H7 (cell line): ENCODE measurements at places on chromosomes 7 and 10. TPM values are rescaled to one million over a fixed set of nuclear protein-coding genes. Genes with fewer than 3 reads are reported as not detected.

ITPRID1 gene
- 0.18 and 0.24 TPM in 2 replicates for total RNA-seq

UNCX gene
- total RNA-seq = not detected in 2 replicates

GATA3 gene
- 0.11 and 1.1 TPM in 2 replicates for total RNA-seq

DNA sequence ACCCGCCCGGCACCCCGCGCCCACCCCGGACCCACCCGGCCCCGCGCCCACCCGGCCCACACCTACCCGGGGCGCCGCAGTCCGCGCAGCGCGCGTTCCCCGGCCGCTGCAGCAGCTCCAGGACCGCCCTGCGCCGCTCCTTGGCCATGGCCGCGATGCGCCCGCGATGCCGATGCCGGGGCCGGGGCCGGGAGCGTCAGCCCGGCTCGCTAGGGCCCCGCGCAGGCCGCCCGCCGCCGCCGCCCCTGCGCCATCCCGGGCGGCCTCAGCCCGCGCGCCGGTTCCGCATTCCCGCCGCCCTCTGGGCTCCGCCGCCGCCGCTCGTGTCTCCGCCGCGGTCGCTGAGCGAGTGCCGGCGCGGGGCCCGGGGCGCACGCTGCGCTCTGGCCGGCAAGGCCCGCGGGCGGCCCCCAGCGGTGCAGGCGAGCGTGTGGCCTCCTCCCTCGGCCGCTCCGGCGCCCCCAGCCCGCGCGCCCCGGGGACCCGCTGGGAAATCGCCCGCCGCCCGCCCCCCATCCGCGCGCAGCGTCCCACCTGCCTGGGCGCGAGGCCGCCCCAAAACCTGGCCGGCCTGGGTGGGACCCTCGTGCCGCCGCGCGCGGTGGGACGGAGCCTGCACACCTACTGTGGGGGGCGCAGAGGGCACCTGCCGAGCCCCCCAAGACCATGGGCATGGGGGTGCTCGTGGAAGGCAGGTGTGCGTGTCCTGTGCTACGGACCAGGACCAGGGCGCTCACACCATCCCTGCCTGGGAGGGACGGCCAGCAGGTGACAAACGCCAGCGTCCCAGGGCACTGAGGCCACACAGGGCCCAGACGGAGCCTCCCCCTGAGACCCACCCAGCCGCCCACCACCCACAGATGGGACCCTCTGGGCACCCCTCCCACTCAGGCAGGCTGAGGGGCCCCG lies at the start of gene ADAP1:
TSS of gene ADAP1 (minus strand) at position 351 of the 909 bp plus-strand sequence. CDS start at position 148, 203 bp downstream.
- DNase-seq = peak; percentile 90

DNA sequence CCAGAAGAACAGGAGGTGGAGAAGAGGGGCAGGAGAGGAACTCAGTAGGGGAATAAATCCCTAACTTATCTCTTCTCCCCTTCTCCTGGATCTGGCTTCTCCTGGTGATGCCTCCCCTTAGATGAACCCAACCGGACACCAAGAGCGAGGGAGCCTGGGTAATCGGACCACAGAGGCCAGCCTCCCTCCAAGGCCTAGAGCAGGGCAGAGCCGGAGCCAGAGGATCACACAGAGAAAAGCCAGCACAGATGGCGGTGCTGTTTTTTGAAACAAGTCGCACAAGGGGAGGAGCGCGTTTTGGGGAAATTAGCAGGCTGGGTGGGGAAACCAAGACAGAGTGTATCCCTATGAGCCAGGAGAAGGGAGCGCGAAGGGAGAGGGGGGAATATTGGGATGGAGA lies 4.9 kb upstream of the SRRM3 start:
- no peak for DNase-seq
